ENCODE measurements at places on chromosomes 12 and 14.

- peak; percentile 6 for DNase-seq
These were observed 231.4 kb downstream of the PCNX1 start for GRCh38 chr14:71138448-71139293.

DNA sequence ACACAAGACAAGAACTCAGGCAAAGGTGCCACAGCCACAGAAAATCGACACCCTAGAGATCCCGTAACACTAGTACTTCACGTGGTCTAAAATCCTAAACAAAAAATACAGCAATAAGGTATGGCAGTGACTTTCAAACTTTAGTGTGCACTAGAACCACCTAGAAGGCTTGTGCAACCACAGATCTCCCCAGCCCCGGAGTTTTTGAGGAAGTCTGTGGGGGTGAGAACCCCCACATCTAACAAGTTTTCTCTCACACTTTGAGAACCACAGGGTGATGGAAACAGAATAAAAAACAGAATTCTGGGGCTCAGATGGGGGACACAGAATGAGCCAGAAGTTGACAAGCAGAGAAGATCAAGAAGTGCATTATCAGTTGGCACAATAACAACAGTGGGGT, 254.0 kb downstream of the ANO6 start:
- DNase-seq = no peak

DNA sequence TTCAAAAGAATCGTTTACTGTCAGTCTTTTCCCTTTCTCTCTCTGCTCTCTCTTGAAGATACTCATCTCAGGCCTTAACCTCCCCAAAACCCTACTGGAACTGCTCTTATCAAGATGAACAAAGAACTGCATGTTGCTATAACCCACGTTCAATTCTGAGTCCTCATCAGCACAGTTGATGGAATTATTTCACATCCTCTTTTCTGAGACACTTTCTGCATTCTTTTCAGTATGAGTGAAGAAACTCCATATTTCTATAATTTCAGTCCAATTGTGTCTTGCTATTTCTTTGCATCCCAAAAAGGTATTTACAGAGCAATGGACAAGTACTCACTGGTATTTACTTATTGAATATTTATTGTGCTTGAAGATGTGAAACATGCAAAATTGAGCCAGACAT, 160.1 kb upstream of the CPNE8 start:
- no peak for DNase-seq

DNA sequence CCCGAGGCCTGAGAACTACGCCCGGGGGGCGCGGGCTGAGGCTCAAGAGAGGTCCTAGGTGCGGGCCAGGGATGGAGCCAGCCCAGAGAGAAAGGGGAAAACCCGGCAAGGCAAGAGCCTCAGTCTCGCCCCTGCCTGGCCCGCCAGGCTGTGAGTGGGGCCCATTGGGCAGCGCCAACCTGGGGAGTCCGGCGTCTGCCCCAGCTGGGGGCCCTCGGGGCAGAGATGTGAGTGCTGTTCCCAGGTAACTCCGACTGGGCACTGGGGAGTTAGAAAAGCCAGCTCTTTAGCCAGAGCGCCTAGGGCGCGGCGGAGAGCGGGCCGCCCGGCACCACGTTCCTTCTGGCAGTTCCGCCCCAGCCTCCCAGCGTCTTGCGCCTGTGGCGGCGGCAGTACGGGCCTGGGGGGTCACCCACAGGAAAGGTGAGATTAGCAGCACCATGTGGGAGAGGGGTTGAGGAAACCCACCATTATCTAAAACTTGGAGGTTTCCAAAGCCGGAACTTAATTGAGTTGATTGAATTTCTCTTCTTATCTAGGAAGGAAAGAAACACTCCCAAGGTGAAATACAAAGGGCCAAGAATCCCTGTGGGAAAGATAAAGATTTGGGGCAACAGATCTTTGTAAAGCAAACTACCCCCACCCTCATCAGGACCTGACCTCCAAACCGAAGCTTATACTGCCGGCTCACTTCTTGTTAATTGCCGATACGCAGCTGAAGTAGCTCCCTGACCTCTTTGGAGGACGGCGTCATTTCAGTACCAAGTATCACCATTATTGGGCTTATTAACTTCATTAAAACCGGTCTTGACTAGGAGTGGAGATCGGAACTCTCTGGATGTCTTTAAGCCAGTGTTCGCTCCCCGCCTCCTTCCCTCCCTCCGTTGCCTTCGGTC, 11.6 kb downstream of the OTX2 start:
- no peak for DNase-seq

GRCh38 chr14:96208739-96209138, 4.1 kb downstream of the BDKRB2 start:
- no peak for DNase-seq

GRCh38 chr14:42187846-42188245, 581.2 kb downstream of the LRFN5 start:
- no peak for DNase-seq

DNA sequence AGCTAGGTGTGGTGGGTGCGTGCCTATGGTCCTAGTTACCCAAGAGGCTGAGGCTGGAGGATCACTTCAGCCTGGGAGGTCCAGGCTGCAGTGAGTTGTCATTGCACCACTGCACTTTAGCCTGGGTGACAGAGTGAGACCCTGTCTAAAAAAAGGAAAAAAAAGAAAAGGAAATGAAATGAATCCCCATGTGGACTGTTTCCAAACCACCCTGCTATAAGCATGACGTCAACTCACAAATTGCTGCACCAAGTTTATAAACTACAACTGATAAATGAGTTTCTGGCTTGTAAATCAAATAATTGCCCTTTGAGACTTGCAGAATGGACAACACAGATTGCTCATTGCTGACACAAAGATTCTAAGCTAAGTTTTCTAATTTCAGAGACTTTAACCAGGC, 51.0 kb upstream of the STK38L start:
- DNase-seq = no peak

DNA sequence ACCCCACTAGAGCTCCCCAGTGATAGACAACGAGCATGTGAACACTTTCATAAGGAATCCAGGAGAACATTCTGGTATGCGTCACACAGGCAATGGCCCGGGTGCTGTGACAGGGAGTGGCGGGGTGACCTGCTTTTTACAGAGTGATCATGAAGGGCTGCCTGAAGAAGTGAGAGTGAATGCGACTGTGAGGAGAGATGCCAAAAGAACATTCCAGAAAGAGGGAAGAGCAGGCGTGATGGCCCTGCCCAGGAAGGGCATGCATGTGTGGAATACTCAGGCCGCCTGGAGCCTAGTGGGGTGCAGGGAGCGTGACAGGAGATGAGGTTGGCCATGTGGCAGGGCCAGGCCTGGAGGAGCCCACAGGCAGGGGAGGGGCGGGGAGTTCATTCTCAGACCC, 53.8 kb downstream of the FZD10 start:
- no peak for DNase-seq

DNA sequence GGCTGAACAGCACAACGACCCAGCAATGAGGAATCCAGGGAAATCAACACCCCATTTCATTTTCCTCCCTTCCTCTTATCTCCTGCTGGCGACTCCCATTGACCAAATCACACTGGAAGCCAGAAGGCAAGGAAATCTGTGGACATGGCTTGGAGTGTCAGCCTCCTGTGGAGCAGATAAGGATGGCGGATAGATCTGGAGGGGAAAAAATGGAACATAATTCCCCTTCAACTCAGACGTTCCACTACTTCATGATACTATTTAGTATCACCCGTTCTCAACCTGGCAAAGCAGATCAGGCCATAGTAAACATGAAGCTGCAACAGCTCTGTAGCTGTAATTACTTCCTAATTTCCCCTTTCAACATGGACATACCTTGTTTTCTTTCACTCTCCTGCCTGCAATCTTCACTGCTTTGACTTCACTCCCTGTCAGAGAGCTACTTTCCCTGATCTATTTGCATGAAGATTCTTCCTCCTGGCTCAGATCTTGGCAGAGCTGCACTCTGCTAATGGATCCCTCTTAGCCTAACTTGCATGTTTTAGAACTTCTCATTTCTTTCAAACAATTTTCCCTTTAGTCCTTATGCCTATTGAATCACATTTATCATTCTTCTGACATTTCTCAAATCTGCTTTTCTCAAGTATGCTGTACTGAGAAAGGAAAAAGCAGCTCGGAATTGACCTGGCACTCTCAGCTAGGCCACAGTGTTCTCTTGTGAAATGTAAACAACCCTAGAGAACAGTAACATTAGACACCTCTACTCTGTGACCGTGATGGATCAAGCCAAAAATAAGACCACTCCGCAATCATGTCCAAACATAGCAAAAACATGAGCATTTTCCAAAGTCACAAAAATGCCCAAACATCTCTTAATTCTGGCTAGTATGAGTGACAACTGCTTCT, 135.1 kb downstream of the ETNK1 start:
- no peak for DNase-seq

GRCh38 chr12:47122602-47123001, 42.8 kb upstream of the AMIGO2 start:
- DNase-seq = no peak

DNA sequence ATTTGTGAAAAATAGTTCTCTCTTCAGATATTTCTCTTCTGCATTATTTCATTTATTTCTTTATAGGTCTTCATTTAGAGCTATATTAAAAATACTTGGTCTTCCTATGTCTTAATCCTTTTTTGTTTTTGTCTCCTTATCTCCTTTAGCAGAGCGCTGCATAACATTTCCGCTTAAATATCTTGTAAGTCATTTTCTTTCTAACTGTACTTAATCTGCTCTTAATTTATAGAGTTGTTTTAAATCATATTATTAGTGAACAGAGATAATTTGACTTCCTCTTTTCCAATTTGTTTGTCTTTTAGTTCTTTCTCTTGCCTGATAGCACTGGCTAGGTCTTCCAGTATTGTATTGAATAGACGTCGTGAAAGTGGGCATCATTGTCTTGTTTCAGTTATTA, 18.0 kb downstream of the LUM start:
- DNase-seq = no peak

- DNase-seq = no peak
These were observed at the start of gene AMN for GRCh38 chr14:102922490-102923200. Gene AMN, plus strand, starts transcription at chr14:102922663. Its CDS starts 26 bp downstream, at chr14:102922689.

DNA sequence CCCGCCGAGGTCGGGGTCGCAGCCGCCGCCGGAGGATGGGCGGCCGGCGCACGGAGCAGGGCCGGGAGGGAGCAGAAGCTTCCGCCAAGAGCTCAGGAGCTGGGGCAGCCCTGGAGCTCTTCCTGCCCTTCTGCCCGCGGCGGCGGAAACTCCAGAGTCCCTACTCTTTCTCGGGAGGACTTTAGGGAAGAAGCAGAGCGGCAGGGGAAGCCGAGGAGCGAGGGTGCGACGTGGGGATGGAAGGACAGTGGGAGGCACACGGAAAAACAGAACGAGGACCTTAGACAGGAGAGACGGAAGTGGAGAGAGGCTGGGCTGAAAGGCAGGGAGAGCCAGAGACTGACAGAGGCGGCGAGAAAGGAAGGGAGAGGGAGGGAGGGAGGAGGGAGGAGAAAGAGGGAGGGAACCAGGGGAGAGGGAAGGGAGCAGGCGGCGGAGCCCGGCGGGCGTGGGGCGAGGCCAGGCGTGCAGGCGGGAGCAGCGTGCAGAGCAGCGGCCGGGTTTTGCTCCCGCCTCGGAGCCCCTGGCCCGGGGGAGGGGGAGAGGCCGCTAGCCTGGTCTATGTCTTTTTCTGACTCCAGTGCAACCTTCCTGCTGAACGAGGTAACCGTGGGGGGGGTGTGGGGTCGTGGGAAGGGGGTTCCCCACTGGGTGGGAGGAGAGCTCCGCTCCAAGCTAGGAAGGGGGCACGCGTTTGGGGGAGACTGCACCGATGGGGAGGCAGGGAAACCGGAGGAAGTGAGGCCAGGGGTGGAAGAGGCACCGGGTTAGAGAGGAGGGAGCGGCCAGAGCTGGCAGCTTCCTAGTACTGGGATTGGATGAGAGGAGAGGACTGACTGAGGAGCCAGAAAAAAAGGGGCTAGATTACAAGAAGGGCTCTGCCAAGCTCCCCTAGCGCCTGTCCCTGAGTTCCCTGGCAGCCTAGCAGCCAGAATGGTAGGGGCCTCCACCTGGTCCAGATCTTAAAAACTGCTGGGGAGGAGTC, 2.9 kb upstream of the CACNB3 start:
- peak; percentile 82 for DNase-seq

DNA sequence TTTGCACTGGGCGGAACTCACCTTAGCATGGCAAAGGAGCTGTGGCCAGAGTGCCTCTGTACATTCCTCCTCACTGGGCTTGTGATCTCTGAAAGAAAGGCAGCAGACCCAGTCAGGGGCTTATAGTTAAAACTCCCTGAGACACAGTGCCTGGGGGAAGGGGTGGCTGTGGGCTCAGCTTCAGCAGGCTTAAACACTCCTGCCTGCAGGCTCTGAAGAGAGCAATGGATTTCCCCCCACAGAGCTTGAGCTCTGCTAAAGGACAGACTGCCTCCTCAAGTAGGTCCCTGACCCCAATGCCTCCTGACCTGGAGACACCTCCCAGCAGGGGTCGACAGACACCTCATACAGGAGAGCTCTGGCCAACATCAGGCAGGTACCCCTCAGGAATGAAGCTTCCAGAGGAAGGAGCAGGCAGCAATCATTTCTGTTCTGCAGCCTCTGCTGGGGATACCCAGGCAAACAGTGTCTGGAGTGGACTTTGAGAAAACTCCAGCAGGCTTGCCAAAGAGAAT, 327.5 kb upstream of the SLC16A7 start:
- no peak for DNase-seq

- DNase-seq = no peak
These were observed 13.5 kb downstream of the MIA2 start for GRCh38 chr14:39247256-39247655.

GRCh38 chr14:93535537-93535936, 104.8 kb downstream of the UNC79 start:
- no peak for DNase-seq

GRCh38 chr12:100017056-100017455, 32.3 kb upstream of the ANKS1B start:
- DNase-seq = no peak

DNA sequence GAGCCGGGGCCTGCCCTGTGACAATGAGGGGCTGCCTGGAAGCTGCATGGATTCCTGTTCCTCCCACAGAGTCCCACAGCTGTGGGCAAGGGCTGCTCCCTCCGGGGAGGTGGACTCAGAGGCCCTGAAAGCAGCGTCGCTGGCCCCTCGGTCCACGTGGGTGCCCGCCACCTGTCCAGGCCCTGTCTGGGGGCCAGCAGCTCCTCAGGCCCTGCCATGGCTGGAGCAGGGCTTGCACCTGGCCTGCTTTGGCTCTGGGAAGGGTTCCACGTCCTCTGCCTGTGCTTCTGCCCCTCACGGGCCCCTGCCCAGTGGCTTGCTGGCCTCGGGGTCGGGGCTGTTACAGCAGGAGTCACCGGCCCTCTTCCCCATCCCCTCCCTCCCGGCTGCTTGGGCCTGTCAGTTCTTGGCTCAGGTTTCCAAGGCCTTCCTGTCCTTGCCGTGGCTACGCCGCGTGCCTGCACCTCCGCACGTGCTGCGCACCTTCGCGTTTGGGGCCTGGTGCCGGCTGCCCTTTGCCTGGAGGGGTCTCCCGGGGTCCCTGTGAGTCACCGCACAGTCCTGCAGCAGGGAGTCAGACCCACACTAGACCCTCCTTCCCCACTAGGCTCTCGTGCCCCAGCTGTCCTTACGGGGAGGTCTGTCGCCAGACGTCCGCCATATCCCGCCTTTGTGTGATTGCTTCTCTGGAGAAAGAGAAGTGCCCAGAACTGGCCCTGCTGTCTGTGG, 5.8 kb downstream of the FBRSL1 start:
- no peak for DNase-seq

Data from NCI-H526 treated with DMSO at 0.1 percent for 48 hours (cell line).